ENCODE measurements at places on chromosomes 3 and 15.

DNA sequence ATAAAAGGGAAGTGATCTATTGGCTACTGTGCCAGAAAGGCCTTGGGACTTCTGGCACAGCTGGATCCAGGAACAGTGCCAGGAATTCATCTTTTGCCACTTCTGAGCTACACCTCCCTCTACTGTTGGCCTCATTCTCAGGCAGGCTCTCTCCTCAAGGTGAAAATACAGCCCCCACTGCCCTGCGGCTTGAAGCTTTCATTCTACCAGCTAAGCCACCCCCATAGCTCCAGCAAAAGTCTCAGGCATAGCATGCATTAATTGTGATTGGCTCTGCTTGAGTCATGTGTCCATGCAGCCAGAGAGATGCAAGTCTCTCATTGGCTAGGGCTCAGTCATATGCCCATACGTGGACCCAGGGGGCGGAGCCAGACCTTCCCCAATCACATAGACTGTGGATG is 142.4 kb downstream of the TPRA1 start:
- DNase-seq = no peak

- no peak for DNase-seq
Measured at GRCh38 chr3:2713923-2714322, 396.3 kb downstream of the IL5RA start.

DNA sequence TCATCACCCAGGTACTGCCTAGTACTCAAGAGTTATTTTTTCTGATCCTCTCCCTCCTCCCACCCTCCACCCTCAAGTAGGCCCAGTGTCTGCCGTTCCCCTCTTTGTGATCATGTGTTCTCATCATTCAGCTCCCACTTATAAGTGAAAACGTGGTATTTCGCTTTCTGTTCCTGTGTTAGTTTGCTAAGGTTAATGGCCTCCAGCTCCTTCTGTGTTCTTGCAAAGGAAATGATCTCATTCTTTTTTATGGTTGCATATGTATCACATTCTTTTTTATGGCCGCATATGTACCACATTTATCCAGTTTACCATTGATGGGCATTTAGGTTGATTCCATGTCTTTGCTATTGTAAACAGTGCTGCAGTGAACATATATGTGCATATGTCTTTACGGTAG is 8.2 kb upstream of the GANC start:
- DNase-seq = peak; percentile 15

- no peak for DNase-seq
Measured at GRCh38 chr3:67017211-67017610, 19.1 kb downstream of the KBTBD8 start.

- DNase-seq = no peak
Measured at GRCh38 chr15:80712956-80713355, 17.8 kb downstream of the ABHD17C start.

DNA sequence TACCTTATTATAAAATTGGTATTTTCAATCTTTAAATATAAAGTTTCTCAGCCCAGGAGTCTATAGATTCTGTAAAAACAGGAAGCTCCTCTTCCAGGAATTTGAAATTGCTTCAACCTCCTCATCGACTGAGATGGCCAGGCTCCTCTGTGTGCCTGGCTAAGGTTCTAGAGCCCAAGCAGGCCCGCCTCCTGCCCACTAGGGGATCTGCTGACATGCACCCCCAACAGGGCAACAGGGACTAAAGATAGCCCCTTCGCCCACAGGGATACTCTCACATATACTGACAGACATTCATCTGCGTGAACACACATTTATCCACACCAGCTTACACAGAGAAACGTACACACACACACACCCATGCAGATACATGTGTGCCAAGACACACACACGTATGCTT is 183.1 kb upstream of the TLE3 start:
- DNase-seq = no peak

DNA sequence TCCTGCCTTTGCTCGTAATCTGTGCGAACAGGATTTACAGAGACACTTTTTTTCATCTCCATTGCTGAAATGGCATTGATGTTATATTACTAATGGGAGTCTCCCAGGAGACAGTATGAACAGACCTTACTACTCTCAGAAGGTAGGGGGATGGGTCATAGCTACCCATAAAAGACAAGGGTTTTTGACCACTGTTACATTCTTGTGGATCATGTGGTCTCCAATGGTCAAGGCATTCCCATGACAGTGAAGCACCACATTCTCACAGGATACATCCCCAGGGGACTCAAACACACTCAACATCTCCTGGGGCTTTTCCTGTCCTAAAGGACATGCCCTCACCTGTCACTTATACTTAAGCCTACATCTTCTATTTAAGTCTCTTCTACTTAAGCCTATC is 40.8 kb downstream of the MKRN3 start:
- DNase-seq = no peak

DNA sequence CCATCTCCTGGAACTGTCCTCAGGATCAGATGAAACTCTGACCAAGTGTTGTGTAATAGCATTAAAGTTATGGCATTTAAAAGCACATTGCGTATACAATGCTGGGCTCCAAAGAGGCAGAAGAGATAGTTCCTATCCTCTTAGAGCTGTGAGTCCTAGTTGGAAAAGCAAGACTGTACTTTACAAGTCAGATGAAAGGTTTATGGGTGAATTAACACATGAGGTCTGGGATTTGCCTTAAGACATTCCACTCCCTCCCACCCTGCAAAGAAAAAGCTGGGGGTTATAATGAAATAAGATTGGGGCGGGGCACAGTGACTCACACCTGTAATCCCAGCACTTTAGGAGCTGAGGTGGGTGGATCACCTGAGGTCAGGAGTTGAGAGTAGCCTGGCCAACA is 35.6 kb downstream of the SNAPC5 start:
- DNase-seq = no peak

GRCh38 chr3:139541532-139542288 is 2.2 kb upstream of the RBP1 start:
- no peak for DNase-seq

GRCh38 chr3:139198929-139199328 is 144.9 kb upstream of the MRPS22 start:
- DNase-seq = no peak

DNA sequence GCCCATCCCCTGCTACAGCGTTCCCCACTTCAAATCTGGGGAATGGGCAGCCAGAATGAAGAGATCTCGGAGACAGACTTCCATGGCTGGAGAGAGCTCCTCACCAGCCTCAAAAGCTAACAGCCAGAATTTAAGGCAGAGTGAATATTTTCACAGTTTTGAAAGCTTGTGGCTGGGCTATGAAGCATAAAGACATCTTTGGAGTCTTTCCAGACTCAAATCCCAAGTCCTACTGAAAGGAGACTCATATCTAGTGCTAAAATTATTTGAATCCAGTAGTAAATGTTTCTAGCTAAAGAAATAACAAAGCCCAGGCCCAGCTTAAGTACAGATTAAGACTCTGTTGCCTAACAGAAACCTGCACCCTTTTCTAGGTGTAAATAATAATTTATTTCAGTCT is 628.4 kb upstream of the ALCAM start:
- DNase-seq = no peak

- DNase-seq = no peak
Measured at GRCh38 chr3:42110631-42111030, 19.5 kb downstream of the TRAK1 start.

GRCh38 chr3:55558316-55558715 is 71.2 kb upstream of the WNT5A start:
- no peak for DNase-seq

DNA sequence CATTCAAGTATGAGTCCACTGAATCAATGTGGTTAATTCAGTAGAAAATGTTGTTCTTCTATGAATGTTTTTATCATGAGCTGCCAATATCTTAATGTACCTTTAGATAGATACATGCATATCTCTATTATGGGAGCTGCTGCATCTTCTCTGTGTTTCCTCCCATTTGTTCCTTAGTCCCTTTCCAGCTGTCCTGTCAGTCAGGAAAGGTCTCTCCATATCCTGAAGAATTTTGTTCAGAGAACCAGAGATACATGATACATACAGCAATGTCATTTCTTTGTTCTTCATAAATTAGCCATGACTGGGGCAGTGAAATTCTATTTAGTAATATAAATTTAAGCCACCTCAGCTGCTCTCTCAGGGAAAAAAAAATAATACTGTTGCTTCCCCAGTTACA is 103.7 kb downstream of the P3H2 start:
- no peak for DNase-seq

DNA sequence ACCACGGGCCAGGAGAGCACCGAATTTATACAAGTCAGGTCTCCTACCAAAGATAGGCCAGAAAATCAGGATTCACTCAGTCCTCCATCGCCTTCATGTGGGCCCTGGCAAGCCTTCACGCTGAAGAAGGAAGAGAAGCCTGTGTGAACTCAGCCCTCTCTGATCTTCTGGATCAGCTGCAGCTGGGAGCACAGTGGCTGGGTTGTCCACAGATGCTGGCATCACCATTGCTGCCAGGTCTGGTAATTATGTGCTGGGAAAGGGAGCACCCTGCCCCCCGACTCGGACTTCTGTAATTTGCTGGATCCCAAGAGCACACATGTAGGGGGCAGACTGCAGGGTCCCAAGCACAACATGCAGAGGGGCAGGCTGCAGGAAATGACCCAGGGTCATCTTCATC is 12.4 kb upstream of the PDE8A start:
- no peak for DNase-seq

GRCh38 chr3:157240408-157240807 is 80.5 kb upstream of the CCNL1 start:
- DNase-seq = peak; percentile 63

GRCh38 chr3:27391796-27392195 is 22.6 kb upstream of the NEK10 start:
- DNase-seq = no peak

DNA sequence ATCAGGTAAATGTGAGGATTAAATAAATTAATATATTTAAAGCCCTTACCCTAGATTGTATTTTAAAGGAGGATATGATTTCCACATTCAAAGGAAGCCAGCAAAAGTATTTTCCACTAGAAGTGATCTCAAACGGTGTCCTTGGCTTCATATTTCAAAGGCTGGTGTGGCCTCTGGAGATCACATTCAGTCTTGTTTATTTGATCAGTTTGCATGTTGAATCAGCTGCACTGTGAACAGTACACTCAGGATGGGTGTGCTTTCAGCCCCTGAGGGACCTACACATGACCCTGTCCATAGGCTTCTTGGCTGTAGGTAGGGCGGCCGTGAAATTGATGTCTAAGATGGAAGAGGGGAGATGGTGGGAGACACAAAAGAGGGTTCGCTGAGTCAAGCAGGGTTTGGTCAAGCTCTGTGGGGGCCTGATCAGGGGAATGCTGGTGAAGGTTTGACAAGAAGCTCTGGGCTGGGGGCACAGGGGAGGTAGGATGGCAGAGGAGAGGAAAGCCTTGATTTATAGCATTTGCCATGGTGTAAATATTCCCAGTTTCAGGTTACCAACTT is 21.9 kb downstream of the CYP8B1 start:
- DNase-seq = no peak

DNA sequence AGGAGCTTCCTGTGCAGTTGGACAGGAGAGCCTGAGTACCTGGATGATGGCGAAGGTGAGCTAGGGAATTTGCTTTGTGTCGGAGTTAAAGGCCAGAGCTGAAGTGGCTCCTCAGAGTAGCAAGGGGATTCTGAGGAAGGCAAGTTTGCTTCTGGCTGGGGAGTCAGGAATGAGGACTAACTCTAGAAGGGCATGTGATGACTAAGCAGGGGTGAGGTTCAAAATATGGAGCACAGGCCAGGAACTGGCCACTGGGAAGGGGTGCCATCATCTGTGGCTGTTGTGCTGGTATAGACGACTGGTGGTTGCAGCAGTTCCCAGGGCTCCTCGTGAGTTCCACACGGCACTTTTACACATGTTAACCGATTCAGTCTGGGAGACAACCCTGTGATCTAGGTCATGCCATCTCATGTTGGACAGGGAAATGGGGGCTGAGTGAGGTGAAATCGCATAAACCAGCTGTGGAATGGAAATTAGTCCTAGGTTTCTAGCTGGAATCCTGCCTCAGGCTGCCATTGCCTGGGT is 100.8 kb downstream of the EEFSEC start:
- DNase-seq = no peak

DNA sequence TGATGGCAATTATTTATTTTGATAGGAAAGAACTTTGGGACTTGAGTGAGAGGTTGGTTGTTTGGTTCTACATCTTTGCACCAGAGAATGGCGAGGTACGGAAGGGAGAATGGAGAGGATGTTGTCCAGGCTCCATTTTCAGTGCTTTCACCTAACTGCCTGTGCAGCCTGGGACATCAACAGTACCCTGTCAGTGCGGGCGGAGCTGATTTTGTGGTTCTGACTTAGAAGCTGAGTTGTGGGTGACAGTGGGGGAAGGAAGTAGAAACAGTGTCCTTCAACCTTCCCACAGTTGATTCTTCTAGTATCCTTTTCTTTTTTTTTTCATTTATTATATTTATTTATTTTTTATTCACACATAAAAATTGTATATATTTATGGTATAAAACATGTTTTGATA is 95.3 kb downstream of the TIGIT start:
- no peak for DNase-seq

DNA sequence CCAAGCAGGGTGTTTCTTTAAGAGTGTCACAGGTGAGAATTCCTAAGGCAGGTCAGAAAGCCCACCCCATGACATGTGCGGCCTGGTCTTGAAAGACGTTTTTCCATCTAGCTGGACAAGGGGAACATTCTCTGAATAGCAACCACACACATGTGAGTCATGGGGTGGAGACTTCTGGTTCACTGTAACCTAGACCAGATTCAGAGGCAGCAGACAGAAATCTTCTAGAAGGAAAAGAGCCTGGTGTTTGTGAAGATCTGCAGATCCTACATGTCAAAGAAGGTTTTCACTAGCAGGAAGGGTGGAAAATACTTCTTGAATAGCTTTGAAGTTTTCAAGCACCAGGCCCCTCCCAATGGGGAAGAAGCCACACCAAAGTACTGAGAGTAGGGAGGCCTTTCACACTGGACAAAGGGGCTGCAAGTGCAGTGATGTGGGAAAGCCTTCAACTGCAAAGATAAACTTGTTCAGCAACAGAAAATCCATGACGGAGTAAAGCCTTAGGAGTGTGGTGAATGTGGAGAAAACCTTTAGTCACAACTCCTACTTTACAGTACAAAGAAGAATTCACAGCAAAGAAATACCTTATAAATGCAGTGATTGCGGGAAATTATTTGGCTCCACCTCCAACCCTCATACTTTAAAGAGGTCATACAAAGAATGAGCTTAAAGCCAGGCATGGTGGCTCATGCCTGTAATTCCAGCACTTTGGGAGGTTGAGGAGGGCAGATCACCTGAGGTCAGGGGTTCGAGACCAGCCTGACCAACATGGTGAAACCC is 17.6 kb downstream of the ADAM10 start:
- DNase-seq = peak; percentile 76

DNA sequence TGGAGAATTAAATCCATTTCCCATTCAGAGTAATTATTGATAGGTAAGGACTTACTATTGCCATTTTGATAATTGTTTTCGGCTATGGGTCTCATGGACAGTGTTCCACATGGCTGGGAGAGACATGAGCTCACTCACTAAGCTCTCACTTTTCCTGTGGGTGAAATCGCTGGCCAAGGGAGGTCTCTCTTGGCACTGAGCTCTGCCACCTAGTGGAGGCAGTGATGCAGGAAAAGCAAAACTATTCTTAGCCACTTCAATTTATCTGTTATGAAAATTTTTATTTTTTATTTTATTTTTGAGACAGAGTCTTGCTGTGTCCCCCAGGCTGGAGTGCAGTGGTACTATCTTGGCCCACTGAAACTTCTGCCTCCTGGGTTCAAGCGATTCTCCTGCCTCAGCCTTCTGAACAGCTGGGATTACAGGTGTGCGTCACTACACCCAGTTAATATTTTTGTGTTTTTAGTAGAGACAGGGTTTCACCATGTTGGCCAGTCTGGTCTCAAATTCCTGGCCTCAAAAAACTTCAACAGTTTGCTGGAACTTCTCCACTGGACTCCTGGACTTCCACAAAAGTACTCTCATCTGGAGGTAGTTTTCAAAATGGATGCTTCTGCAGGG is 4.7 kb upstream of the RNF13 start:
- DNase-seq = peak; percentile 84

- DNase-seq = no peak
Measured at GRCh38 chr15:74208901-74209559, 6.4 kb upstream of the STRA6 start.
